Heart right ventricle (tissue), 16 donors: ENCODE measurements at places on chromosomes 6 and 20. TPM values are rescaled to one million over a fixed set of nuclear protein-coding genes. Genes with fewer than 3 reads are reported as not detected.

The EYS gene
- total RNA-seq = 0.04 TPM

- H3K27me3 ChIP-seq = no peaks in the 10 kb centered on the region
- no peak overlapping the region for H3K4me3 ChIP-seq
- no peak overlapping the region for H3K27ac ChIP-seq
- H3K4me1 ChIP-seq = peaks cover 22% of the 10 kb centered on the region
- no peaks in the 10 kb centered on the region for H3K36me3 ChIP-seq
Observed at GRCh38 chr6:167501831-167502385, 177.0 kb downstream of the TTLL2 start.

The SLC17A1 gene
- not detected for total RNA-seq

The PRSS16 gene
- total RNA-seq = not detected

GRCh38 chr6:13695252-13695651 is 16.4 kb downstream of the RANBP9 start:
- DNase-seq = no peak
- H3K27ac ChIP-seq = no peak overlapping the region

The CALHM5 gene
- 1.2 TPM for total RNA-seq

DNA sequence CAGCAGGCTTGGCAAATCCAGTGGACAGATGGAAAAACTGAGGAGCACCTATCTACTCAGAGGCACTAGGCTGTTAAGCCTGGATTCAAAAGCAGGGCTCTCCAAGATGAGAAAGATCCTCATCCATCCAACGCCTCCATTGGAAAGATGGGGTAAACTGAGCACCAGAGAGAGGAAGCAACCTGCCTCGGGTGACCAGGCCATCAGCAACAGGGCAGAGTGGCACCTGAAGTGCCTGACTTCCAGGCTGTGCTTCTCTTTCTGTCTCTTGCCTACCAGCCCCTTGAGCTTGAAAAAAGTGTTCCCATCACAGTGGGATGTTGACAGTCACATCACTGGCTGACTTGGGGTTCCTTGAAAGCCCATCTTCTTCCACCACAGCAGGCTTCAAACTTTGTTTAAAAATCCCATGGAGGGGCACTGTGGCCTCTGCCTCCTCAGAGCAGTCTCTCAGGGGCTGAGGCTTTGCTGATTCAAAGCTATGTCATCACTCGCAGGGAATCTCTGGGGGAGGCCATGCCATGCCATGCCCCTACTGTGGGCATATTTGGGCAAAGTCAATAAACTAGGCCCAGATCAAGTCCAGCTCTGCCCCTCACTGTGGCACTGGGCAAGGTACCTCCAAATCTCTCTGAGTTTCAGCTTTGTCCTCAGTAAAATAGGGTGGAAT is 44.8 kb upstream of the TGM2 start:
- no peak overlapping the region for H3K27ac ChIP-seq
- no peaks in the 10 kb centered on the region for H3K36me3 ChIP-seq
- no peaks in the 10 kb centered on the region for H3K27me3 ChIP-seq
- no peak for DNase-seq
